ENCODE measurements at places on chromosomes 7 and 10. TPM values are rescaled to one million over a fixed set of nuclear protein-coding genes. Genes with fewer than 3 reads are reported as not detected.

GRCh38 chr7:35389636-35390035, 135.7 kb upstream of the TBX20 start:
- no peaks in the 10 kb centered on the region for H3K4me1 ChIP-seq
- H3K27ac ChIP-seq = no peak overlapping the region
- no peaks in the 10 kb centered on the region for H3K36me3 ChIP-seq
- H3K27me3 ChIP-seq = no peaks in the 10 kb centered on the region

The SEMA3D gene
- total RNA-seq = 0.72 TPM

The AUTS2 gene
- 17.4 TPM for total RNA-seq

DNA sequence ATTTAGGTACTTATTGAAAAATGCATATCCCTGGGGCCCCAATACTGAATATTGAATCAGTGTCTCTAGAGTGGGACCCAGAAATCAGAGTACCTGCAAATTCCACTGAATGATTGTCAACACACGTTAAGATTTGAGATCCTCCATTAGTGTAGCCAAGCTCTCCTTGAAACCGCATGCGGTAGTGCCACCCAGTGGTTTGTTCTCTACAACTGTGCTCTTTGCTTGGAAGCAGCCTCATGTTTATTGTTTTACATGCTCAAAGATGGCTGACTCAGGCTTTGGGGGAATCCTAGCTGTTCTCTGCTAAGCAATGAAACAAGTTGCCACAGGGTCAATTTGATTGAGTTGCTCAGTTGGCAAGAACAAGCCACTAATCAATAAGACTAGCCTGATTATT, 340.2 kb upstream of the CELF2 start:
- no peaks in the 10 kb centered on the region for H3K36me3 ChIP-seq
- DNase-seq = no peak
- no peaks in the 10 kb centered on the region for H3K27me3 ChIP-seq
- no peaks in the 10 kb centered on the region for H3K4me1 ChIP-seq

DNA sequence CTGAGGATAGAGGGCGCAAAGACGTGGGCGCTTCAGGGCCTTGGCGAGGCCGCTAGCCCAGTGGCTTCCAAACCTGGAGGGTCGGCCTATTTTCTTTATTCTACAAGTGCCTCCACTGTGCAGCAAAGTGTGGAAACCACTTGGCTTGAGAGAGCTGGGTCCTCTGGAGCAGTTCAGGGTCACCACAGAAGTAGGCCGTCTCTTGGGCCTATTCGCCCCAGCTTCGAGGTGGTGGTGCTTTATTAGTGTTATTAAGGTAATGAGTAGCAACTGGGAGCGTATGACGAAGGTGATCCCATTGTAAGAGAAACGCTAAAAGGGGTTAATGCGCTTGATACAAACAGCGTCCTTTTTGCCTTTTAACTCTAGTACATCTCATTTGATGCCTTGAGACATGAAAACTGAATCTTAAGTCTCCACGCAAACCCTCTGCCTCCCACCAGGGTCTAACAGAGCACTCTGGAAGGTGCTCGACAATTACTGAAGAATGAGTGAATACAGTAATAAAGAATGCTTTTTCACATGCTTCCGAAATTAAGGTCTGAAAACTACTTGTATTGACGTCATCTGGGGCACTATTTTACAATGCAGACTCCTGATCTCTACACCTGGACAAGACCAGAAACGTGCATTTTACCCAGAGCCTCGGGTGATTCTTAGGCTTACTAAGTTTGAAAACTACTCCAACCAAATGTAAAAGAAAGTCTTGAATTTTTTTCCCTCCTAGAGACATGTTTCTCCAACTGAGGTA, 647 bp upstream of the GSAP start:
- no peak for DNase-seq
- peaks cover 15% of the 10 kb centered on the region for H3K4me1 ChIP-seq
- no peaks in the 10 kb centered on the region for H3K27me3 ChIP-seq
- peak overlapping the region; percentile 78 for H3K4me3 ChIP-seq
- no peak overlapping the region for H3K27ac ChIP-seq

- H3K27ac ChIP-seq = peak overlapping the region; percentile 74
- H3K36me3 ChIP-seq = no peaks in the 10 kb centered on the region
- peaks cover 7% of the 10 kb centered on the region for H3K4me1 ChIP-seq
- no peaks in the 10 kb centered on the region for H3K27me3 ChIP-seq
These were observed 736 bp downstream of the MINDY4 start for GRCh38 chr7:30771880-30772425.

The AMZ1 gene
- 2.5 TPM for total RNA-seq

GRCh38 chr7:133091943-133092464, 10.1 kb upstream of the CHCHD3 start:
- no peak overlapping the region for H3K4me3 ChIP-seq
- no peak for DNase-seq
- H3K27me3 ChIP-seq = peaks cover 6% of the 10 kb centered on the region
- H3K36me3 ChIP-seq = no peaks in the 10 kb centered on the region
- no peaks in the 10 kb centered on the region for H3K4me1 ChIP-seq

The ABCA13 gene
- total RNA-seq = 3.6 TPM

Data from osteoblast (primary cell).